ENCODE measurements at places on chromosomes 2 and 18. TPM values are rescaled to one million over a fixed set of nuclear protein-coding genes. Genes with fewer than 3 reads are reported as not detected.

Gene SP140L
- polyA plus RNA-seq, result 10.4 TPM

DNA sequence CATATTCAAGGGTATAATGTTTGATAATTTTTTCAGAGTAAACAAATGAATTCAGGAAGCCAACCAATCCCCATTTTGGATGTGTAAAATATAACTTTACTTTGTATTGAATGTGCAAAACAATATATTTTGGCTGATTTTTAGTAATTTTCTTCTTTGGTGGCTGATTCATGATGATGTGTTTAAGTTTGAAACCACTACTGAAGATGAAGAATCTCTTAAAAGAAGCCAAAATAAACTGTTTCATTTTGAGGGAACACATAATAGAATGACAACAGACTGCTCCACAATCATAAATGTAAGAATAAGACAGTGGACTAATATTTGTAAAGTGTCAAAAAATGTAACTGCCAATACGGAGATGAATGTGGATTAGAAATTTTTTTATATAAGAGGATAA lies 52.5 kb upstream of the TRIM43 start:
- no peak for DNase-seq

- no peak for DNase-seq
Observed at GRCh38 chr2:758073-758820, 81.0 kb upstream of the TMEM18 start.

DNA sequence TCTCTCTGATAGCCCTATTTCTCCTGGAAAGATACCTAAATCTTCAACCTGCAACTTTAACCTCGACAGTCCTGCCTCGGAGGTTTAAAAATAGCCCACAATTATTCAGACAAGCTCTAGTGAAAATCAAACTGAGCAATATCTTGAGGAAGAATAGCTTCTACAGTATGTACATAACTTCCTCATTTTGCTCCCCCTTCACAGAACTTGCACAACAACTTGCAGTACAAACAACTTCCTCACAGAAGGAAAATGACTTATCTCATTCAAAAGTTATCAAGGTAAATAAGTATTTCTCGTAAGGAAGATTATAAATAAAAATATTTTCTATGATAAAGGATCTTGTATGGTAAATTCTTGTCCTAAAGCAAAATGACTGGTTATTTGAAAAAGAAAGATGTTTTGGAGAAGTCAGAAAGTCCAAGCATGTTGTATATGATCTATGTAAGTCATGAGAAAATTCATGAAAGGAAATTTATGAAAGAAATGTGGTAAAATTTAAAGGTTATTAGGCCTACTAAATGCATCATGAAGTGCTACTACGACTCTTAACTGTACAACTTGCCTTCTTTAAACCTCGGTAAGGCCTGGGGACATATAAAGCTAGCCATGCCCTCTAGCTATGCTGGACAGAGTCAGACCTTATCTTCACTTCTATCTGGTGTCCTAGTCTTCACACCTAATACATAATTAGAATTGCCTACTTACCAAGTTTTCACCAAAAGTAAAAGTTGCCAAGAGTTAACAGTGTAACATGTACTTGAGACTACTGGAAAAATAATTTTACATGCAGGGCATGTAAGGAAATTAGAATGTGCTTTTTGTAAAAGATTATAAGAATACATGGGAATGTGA lies 394.5 kb downstream of the DLGAP1 start:
- no peak for DNase-seq

Gene KATNAL2
- polyA plus RNA-seq, result 10.3 TPM

Gene ABHD1
- polyA plus RNA-seq, result 1.4 TPM

DNA sequence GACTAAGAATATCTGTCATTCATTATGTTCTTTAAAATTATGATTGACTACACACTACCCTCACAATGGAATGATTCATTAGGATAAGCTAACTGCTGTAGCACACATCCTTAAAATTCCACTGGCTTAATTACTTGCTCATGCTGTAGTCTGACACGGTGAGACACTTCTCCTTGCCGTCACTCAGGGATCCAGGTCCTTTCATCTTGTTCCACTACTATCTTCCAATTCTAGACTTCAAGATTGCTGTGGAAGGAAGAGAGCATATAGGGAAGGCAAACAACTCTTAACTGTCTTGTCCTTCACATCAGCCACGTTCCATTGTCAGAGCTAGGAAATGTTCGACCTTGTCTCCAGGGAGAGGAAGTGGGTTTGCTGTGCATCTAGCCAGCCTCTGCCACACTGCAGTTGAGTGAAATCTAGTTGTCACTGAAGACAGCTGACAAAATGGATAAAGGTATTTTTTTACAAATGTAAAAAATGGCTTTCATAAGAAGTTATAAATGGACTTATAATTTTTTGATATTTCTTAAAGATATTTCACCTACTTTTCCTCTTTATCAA lies 30.1 kb downstream of the GREB1L start:
- no peak for DNase-seq

Gene REG3G
- not detected for polyA plus RNA-seq

DNA sequence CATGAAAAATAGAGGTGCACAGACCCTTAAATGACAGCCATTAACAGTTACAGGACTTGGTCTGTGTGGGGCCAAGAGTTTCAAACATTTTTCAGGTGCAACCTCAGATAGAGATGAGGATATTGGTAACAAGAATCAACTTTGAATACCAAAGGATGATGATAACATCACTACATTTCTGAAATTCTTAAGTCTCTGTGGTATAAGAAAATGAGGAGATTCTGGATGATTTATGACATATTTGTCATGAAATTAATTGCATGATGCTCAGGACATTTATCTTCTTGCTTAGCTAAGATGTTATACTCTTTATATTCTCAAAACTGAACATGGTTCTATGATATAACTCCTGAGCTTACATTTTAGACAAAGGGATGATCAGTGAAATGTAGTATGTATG lies 471.8 kb upstream of the CWC22 start:
- DNase-seq, result no peak

GRCh38 chr2:15735484-15736326 lies 144.0 kb downstream of the DDX1 start:
- no peak for DNase-seq

Gene NXPH2
- polyA plus RNA-seq, result 4.4 TPM

Gene STARD6
- 0.58 TPM for polyA plus RNA-seq

Gene SPHKAP
- polyA plus RNA-seq, result 2.3 TPM

DNA sequence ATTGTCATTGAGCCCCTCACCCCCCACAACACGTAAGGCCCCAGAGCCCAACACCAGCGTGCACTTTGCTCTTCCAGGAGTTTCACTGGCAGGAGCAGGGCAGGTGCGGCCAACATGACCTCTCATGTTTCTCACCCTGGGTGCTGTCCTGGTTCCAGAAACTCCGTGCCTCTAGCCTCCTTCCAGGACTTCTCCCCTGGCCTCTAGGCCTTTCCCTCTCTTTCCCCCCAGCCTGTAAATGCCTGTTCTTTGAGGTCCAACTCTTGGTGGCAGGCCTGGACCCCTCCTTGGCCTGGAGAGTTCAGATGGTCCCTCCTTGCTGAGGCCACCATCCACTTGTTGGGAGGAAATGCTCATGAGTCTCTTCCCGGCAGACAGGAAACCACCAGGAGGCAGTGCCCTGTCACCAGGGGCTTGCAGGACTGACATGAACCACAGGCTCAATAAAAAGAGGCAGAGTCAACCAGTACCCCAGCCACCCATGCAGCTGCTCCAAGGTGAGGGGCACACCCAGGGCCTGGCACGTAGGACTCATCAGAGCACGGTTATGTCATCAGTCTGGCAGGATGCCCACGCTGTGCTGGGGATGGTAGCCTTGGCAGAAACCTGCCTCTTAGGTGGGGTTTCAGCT lies 1.5 kb downstream of the MALL start:
- no peak for DNase-seq

DNA sequence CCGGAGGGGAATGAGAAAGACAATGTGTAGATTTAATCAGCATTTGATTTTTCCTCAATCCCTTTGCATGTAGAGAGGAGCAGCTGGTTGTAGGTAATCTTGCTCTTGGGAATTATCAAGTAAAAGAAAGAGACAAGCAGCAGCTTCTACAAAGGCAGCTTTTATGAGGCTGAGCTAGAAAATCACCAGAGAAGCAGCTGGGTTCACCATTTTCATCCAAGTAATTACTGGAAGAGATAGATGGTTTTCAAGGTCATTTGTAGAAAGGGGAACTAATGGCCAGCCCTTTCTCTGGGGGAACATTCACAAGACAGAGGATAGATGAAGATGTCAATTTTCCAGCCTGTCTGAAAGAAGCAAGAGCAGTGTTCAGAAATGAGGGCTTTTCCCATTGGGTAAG lies 113.0 kb downstream of the RND3 start:
- no peak for DNase-seq

Gene DRC1
- 3.4 TPM for polyA plus RNA-seq

Gene UGT1A5
- not detected for polyA plus RNA-seq

Gene ZNF532
- polyA plus RNA-seq, result 104 TPM

Measured in right renal cortex interstitium (tissue), 3 donors.